NCI-H1048 (cell line): ENCODE measurements at places on chromosomes 4 and X.

DNA sequence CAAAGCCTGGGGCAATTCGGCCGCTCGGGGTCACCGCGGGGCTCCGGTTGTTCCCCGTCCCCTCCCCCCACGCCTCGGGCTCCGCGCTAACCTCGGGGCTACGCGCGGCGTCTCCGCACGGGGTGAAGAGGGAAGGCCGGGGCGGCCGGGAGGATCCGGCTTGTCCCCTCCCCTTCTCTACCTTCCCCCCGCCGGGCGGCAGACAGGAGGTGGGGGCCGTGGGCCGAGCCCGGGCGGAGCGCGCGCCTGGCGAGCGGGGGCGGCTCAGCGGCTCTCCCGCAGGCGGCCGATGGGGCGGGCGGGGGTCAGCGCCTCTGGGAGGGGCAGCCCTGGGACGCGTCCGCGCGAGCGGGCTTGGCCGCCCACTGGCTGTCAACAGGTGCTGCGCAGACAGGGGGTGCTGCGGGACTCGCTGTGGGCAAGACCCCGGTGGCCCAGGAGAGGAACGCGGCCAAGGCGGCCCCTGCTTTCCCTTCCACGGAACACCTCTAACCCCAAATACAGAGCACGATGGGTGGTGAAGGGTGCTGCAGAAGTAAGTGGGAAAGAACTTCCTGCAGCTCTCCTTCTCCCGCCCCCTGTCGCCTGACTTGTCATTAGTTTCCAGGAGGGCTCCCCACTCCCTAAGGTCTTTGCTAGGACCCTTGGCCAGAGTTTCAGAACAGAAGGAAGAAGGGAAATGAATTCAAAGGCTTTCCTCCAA is at the start of gene PDGFC:
PDGFC (minus strand) TSS at position 124 of the 703 bp plus-strand sequence. CDS start 896 bp downstream, outside the sequence.
- DNase-seq: no peak

GRCh38 chrX:136580316-136580715 is 48.3 kb downstream of the VGLL1 start:
- no peak for DNase-seq

DNA sequence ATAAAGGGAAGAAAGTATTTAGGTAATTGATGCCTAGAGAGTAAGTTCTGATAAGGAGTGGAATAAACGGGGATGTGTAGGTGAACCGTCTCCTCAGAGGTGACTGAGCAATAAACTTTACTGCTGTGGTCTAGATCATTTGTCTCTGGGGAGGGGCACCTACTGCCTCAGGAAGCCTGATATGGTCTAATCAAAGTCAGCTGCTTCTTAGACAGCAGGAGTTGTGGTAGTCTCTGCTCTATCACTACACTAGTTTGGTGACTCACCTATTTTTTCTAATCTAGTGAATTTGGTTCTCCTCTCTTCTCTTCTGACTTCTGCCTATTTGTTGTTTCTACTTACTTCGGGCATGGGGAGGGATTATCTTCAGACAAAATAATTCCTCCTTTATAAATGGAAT is 95.1 kb upstream of the STIM2 start:
- no peak for DNase-seq

DNA sequence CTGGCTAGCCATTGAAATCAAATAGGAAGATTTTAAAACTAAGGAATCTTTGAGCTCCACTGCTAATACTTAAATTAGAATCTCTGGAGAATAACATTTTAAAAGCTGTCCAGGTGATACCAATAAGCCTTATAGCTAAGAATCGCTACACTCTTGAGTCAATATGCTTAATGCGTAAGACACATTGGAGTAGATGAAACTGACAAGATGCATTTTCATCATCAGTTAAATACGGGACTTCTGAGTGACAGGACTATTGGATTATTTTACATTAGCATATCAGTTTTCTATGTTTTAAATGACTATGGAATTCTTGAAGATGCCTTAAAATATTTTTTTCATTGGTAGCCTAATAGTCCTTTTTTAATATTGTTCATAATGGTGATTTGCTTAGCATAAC is 80.2 kb downstream of the ATOH1 start:
- no peak for DNase-seq

DNA sequence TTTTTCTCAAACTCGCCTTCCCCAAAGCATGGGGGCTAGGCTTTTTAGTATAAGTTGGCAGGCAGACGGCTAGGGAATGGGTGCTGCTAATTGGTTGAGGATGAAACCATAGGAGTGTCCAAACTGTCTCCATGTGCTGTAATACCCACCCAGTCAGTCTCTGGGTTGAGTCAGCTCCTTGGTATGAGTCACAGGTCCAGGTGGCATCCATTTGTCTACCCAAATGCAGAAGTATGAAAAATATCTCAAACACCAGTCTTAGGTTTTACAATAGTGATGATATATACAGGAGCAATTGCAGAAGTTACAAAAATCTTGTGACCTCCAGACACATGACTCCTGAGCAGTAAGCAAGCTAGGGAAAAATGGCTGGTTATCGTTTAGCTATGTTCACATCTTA is 27.4 kb upstream of the CCSER1 start:
- DNase-seq: no peak

DNA sequence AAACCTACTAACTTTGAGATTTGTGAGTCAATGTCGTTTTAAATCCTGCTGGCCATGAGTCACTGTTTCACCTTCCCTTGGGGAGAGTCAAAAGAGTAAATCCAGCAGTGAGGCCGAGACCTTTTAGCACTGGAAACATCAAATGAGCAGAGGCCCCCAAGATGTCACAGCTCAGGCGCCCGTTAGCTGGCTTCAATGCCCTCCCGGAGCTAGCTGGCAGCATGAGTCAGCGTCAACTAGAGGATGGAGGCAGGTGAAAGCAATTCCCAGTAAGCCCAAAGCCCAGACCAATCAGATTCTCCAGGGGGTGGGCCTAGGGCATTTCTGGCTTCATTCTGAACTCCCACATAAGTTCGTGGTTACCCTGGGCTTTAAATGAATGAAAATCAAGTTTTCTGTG is 170.9 kb downstream of the CLCN4 start:
- DNase-seq: no peak

- DNase-seq: no peak
Observed at GRCh38 chr4:98722000-98722399, 63.6 kb upstream of the TSPAN5 start.
